Stimulated activated CD4-positive, alpha-beta T cell treated with anti-CD3 and anti-CD28 coated beads, Interleukin-12 subunit alpha, Interleukin-12 subunit beta, amount 100 ng/mL, for 4 hours (primary cell): ENCODE measurements at places on chromosomes 12 and 14.

DNA sequence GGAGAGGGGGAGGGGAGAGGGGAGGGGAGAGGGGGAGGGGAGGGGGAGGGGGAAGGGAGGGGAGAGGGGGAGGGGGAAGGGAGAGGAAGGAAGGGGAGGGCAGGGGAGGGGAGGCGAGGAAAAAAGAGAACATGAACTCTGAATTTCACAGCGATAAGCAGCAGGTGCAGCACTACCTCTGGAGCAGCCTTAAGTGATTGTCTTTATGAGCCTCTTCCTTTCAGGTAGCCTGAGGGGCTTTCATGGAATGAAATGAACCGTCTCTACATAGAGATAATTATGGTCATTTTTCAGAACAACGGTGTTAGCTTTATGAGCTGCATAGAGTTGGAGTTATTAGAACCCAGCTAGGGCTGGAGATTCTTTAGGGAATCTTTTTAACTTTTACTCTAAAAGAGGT is 18.1 kb upstream of the PTCSC3 start:
- no peak for DNase-seq

- DNase-seq, result no peak
These were observed 323.1 kb downstream of the CACNA1C start for GRCh38 chr12:2375871-2376270.

DNA sequence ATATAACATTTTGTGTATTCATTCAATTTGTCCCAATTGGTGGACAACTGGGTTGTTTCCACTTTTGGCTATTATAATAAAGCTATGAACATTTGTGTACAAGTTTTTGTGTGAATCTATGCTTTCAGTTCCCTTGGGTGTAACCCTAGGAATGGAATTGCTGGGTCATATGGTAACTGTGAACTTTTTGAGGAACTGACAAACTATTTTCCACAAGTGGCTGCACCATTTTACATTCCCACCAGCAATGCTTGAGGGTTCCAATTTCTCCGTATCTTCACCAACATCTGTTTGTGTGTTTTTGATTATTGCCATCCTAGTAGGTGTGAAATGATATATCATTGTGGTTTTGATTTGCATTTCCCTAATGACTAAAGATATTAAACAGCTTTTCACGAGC is 13.0 kb downstream of the LPCAT3 start:
- DNase-seq, result no peak

DNA sequence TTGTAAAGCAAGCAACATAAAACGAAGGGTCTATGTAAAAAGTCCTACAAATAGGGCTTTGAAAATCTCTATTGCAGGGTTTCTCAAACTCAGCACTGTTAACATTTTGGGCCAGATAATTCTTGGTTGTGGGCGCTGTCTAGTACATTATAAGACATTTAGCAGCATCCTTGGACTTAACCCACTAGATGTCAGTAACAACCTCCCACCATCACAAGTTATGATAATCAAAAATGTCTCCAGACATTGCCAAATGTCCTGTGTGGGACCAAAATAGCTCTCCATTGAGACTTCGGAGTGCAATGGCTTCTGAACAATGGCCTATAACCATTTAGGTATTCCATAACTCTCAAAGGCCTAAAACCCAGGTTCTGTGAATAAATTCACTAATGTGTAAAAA is 22.9 kb upstream of the DHRS7 start:
- no peak for DNase-seq

DNA sequence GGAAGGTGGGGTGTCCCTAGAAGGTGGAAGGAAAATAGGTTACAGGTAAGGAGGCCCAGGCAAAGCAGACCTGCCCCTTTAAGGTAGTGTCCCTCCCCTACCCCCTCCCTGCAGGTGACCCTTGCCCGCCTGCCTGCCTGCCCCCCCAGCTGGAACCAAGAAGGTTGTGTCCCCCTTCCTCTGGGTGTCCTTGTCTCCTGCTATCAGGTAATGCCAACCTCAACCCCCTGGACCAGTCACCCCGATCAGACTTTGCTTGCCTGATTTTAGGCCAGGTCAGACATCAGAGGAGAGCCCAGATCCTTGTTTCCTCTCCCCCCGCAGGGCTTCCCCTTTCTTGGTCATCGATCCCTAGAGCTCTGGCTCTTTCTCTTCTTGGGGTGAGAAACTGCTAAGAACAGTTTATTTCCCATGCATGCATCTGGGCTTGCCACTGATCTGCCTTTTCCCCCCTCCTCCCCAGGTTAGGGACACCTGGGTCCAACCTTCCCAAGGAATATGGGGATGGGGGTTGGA is at the start of gene SLC39A5:
Gene SLC39A5 (plus strand): TSS at position 136 of the 516 bp plus-strand sequence. CDS start 1,224 bp downstream, outside the sequence.
- no peak for DNase-seq

- peak; percentile 34 for DNase-seq
These were observed 25.2 kb downstream of the NID2 start for GRCh38 chr14:52043690-52044089.

GRCh38 chr12:130873106-130873795 is 1.4 kb downstream of the RAN start:
- no peak for DNase-seq

DNA sequence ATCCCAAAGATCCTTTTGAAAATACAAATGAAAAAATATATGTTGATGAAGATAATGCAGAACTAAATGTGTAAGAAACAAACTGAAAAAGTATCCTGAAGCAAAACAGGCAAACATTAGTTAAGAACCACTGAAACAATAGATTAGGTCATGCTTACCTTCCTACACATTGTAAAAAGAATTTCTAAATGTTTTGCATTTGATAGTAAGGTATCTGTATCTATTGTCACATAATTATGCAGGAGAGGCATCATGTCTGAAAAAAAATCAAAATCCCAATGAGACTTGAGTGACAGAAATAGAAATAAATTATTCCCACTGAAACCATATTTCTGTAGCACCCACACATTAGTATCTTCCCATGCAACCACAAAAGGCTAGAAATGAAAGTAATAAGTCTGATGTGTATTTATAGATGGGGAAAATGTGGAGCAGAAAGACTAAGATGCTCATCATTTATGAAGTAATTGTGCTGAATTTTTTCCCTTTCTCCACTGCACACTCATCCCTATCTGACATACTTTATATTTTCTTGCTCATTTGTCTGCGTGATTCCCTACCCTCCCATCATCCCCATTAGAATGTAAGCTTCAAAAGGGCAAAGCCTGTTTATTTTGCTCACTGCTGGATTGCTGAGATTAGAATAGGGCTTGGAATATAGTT is 43.5 kb downstream of the IPO8 start:
- DNase-seq, result no peak

GRCh38 chr12:120142231-120142877 is 25.8 kb upstream of the RAB35 start:
- DNase-seq, result no peak
